Aorta (tissue), 5 donors: ENCODE measurements at places on chromosomes 5 and 9. TPM values are rescaled to one million over a fixed set of nuclear protein-coding genes. Genes with fewer than 3 reads are reported as not detected.

DNA sequence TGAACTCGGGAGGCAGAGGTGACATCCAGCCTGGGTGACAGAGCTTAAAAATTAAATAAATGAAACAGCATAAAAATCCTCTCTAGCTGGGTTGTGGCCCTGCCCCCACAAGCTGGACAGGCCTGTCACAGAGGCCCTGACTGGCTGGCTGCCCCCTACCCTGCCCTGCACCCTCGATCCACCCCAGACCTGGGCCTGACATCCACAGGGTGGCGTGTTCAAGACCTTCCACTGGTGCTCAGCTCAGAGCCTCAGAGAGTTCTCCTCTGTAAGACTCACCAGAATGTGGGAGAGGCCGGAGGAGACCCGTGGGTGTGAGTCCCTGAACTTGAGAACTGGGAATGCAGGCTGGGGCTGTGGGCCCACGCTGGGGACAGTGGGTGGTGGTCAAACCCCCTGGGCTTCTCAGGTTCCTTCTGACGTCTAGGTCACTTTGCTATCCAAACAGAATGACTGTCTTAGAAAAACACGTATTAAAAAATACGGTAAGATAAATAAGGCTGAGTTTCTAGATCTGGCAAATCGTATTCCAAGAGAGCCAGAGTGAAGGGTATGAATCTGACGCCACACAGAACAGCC is 9.7 kb upstream of the WDR38 start:
- H3K27ac ChIP-seq: no peak overlapping the region
- no peaks in the 10 kb centered on the region for H3K36me3 ChIP-seq
- H3K4me1 ChIP-seq: no peaks in the 10 kb centered on the region

DNA sequence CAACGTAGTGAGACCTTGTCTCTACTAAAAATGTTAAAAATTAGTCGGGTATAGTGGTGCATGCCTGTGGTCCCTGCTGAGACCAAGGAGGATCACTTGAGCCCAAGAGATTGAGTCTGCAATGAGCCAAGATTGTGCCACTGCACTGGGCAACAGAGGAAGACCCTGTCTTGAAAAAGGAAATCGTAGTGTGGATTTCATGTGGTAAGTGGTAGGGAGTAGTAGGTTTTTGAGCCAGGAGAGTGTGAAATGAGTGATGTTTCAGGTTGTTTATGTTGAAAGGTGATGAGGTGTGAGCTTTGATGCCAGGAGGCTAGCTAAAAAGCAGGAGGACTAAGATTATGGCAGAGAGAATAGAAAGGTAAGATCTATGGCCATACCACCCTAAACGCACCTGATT is 5.9 kb downstream of the MATR3 start:
- no peaks in the 10 kb centered on the region for H3K27me3 ChIP-seq
- no peaks in the 10 kb centered on the region for H3K36me3 ChIP-seq

DNA sequence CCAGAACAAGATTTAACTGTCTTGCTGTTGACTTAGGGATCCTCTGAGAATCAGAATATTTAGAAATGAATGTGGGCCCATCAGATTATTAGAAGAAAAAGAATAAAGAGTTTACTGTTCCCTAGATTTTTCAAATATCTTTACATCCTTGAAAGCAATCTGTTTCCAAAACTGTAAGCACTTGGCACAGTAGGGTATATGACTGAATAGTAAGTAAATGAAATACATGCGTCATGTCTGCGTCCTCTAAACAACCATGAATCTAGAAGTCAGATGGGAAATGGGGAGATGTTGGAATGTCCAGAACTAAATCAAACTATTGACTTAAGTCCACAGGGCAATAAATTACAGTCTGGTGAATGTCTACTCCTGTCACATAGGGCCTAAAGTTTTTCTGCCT is 26.1 kb downstream of the TTC23L start:
- no peak for DNase-seq
- peaks cover 6% of the 10 kb centered on the region for H3K4me1 ChIP-seq
- H3K36me3 ChIP-seq: no peaks in the 10 kb centered on the region
- no peaks in the 10 kb centered on the region for H3K27me3 ChIP-seq

The PCDHA1 gene
- not detected for total RNA-seq
